ENCODE measurements at places on chromosomes 5 and 9. TPM values are rescaled to one million over a fixed set of nuclear protein-coding genes. Genes with fewer than 3 reads are reported as not detected.

GRCh38 chr5:68046445-68046844, 169.1 kb upstream of the PIK3R1 start:
- no peak for DNase-seq

- no peak for DNase-seq
These were observed 3.9 kb downstream of the STC2 start for GRCh38 chr5:173324115-173325001.

DNA sequence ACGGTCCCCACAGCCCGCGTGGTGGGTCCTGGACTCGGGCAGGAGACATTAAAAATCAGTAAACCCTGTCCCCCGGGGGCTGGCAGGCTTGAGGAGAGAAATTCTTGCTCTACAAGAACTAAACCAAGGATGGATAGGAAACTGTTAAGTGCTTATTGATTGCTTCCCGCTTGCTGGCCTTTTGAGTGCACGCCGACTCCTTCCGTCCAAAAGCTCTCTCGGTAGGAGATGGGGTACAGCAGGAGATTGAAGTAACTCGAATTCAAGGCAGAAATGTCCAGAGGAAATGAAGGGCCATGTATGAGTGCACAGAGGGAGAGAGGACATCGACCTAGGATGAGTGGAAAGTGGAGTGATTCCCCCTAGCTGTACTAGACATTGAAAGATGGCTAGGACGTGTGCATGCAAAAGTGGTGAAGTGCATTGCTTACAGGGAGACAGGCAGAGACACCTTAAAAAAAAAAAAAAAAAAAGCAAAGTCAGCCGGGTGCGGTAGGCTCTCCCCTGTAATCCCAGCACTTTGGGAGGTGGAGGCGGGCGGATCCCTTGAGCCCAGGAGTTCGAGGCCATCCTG, 923 bp downstream of the RECK start:
- DNase-seq: no peak

- DNase-seq: no peak
These were observed 181.5 kb upstream of the MOCS2 start for GRCh38 chr5:53291047-53291446.

DNA sequence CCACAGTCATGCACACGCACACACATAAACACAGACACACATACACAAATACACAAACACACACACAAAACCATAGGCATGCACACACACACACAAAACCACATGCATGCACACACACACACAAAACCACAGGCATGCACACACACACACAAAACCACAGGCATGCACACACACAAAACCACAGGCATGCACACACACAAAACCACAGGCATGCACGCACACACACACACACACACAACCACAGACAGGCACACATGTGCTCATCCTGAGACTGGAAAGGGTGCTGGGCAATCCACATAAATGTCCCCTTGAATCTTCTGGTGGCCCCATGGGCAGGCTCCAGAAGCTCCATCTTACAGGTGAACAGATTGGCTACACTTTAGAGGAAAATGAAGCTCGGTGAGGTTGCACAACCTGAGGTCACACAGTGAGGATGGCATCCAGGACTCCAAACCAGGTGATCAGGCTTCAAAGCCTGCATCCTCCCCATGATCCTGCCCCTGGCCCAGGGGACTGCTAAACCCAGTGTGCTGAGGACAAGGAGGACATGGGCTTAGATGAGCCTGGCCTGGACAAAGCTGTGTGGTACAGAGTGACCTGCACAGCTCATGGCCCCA, 144.8 kb downstream of the GADD45G start:
- no peak for DNase-seq

- no peak for DNase-seq
These were observed 83.5 kb upstream of the SEMA6A start for GRCh38 chr5:116658141-116658540.

DNA sequence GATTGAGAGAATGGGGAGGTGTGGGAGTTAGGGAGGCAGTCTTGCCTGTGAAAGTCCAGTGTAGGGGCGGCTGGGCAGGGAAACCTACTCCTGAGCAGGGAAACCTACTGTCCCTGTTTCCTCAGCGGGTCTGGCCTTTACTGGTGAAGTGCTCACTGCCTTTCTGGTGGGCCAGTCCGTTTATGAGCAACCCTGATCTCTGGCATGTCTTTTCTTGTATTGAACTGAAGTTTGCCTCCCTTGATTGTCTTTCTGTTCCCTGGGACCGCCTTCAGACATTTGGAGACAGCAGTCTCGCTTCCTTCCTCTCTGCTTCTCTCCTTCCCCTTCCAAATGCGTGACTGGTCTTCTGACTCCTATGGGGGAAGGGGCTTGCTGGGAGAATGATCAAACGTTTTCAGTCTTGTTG, 2.9 kb downstream of the SNX18 start:
- no peak for DNase-seq

- no peak for DNase-seq
These were observed 19.8 kb downstream of the TXNDC8 start for GRCh38 chr9:110317911-110318310.

- DNase-seq: no peak
These were observed 42.6 kb upstream of the SLC6A19 start for GRCh38 chr5:1158647-1159340.

DNA sequence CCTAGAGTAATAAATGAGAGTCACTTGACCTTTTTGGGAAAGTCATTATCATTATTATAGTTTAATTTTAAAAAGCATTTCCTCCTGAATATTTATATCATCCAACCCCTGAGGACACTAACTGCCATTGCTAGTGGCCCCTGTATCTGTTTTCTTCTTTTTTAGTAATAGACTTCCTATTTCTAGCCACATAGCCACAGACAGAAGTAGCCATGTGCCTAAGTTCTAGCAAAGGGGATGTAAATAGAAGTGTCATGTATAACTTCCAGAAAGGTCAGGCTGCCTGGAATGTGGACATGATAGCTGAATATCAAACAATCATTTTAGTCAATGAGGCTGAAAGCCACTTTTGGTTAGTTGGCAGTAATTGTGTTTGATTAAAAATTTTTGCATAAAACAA, 37.5 kb upstream of the IQGAP2 start:
- DNase-seq: no peak

GRCh38 chr5:5523066-5523505, 100.6 kb downstream of the ICE1 start:
- DNase-seq: no peak

- no peak for DNase-seq
These were observed 139.1 kb downstream of the TMEM38B start for GRCh38 chr9:105833271-105833975.

- no peak for DNase-seq
These were observed 41.9 kb downstream of the ABCA1 start for GRCh38 chr9:104885818-104886709.

DNA sequence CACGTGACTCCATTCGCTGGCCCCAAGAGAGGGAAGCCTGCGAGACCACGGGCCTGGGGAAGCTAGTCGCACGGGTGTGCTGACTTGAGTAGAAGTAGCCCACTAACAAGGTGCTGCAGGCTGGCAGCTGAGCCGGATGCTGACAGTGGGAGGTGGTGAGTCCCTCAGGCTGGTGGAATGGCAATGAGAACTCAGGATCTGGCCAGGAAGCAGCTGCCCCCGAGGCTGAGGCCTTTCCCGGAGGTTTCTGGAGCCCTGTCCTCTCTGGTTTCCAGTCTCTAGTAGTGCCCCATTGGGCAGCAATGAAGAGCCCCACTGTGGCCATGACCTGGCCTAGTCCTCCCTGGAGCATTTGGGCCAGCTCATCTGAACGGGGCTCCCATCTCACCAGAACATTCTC, 366.7 kb upstream of the IRX4 start:
- DNase-seq: no peak

GRCh38 chr5:178284093-178284675, 51.6 kb upstream of the PHYKPL start:
- DNase-seq: no peak

- DNase-seq: no peak
These were observed 57.7 kb downstream of the MAPKAP1 start for GRCh38 chr9:125649315-125649714.

DNA sequence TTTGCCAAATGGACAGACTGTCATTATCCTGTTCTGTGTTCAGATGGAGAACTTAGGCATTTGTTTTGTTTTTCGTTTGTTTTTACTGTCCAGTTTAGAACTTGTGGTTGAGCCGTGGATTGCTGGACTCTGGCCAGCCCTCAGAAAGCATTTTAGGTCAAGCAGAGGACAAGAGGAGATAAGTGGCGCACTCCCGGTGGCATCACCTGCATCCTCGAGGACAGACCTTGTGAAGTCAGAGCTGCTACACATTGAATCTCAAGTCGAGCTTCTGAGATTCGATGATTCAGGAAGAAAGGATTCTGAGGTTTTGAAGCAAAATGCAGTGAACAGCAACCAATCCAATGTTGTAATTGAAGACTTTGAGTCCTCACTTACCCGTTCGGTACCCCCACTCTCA, 8.9 kb downstream of the MTRR start:
- DNase-seq: no peak

GRCh38 chr5:157965989-157966388, 107.0 kb upstream of the CLINT1 start:
- DNase-seq: no peak

- no peak for DNase-seq
These were observed 29.3 kb downstream of the SLC1A1 start for GRCh38 chr9:4519604-4520003.

GRCh38 chr5:73591102-73591695, 25.7 kb downstream of the UTP15 start:
- DNase-seq: no peak

GRCh38 chr9:16868701-16869100, 1.8 kb downstream of the BNC2 start:
- no peak for DNase-seq

GRCh38 chr5:103929338-103930013, 366.9 kb upstream of the NUDT12 start:
- DNase-seq: no peak

- DNase-seq: no peak
These were observed 157.1 kb downstream of the HTR1A start for GRCh38 chr5:63805151-63805550.

DNA sequence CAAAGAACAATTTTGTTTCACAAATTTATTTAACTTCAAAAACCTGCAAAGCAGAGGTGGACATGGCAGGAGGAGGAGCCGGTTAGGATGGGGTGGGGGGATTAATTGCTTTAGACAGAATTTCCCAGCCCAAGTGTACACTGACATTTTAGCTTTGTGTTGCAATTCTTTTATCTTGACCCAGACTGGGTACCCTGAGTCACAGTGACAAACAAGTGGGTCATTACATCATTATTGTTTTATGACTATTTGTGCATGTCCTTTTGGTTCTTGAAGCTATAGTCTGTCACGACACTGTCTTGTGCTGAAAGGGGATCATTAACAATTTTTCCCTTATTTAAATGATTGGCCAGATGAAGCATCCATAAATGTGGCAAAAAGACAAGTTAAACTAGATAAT, 84.5 kb upstream of the VCAN start:
- DNase-seq: no peak

GRCh38 chr9:131732636-131733289, 7.1 kb downstream of the RAPGEF1 start:
- no peak for DNase-seq

GRCh38 chr5:115948091-115948534, 14.2 kb upstream of the LVRN start:
- no peak for DNase-seq

DNA sequence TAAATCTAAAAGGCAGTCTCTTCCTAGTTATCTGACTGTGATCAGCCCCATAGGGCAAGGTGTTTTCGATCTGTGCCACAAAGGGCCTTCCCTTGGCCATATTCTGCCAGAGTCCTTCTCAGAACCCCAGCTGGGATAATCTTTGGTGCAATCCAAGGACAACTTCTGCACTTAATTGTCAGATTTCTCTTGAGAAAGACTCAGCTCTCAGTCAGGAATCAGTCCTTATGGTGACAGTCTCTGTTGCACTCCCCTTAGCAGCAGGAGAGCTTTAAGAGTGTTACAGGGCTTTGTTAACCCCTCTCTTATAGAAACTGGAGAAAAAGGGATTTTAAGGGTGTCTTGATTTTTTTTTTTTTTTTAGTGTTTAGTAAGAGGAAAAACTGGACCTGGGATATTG, 15.4 kb upstream of the RFX3 start:
- DNase-seq: no peak

The SAXO1 gene
- total RNA-seq: 0.43 TPM

The FOXD4L5 gene
- 0.22 TPM for total RNA-seq

The OTP gene
- not detected for total RNA-seq

The CDKN2AIPNL gene
- 24.9 TPM for total RNA-seq

The AFAP1L1 gene
- 0.36 TPM for total RNA-seq

The PCSK5 gene
- total RNA-seq: 13.5 TPM

The FAM13B gene
- total RNA-seq: 56.4 TPM

The CARTPT gene
- total RNA-seq: not detected

The DBH gene
- total RNA-seq: not detected

The PCDHB2 gene
- 118 TPM for total RNA-seq
